ENCODE measurements at places on chromosomes 7 and 10.
A peak's percentile ranks its signal among the peaks of the same experiment; 100 is the strongest.

- DNase-seq: no peak
Observed at GRCh38 chr10:119208553-119208940, 1.2 kb downstream of the GRK5 start.

GRCh38 chr10:86286236-86287109, 80.1 kb downstream of the GRID1 start:
- DNase-seq: no peak

DNA sequence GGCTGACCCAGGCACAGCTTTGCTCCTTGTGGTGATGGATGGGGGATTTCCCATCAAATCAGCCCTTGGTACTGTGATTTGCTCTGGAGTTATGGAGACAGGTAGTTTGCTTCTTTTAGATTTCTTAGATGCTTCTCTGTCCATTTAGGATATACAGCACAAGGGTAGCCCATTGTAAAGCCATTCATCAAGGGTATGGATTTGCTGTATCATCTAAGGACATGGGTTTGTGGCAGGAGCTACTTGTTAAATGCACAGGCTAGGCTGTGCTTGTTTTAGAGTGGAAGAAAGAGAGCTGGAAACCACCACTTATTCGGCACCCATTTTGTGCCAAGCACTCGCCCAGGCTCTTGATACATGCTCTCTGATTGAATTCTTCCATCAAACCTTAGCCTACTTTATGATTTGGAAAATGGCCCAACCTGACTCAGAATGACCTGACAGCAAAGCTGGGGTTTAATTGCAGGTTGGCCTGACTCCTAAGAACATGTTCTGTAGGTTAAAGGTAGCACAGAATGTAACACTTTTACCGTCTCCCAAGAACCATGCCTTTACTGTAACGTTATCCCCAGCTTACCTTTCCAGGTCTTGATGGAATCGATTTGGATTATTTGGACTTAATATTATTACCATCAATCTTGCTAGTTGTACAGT, 168.0 kb downstream of the SNX10 start:
- DNase-seq: no peak

DNA sequence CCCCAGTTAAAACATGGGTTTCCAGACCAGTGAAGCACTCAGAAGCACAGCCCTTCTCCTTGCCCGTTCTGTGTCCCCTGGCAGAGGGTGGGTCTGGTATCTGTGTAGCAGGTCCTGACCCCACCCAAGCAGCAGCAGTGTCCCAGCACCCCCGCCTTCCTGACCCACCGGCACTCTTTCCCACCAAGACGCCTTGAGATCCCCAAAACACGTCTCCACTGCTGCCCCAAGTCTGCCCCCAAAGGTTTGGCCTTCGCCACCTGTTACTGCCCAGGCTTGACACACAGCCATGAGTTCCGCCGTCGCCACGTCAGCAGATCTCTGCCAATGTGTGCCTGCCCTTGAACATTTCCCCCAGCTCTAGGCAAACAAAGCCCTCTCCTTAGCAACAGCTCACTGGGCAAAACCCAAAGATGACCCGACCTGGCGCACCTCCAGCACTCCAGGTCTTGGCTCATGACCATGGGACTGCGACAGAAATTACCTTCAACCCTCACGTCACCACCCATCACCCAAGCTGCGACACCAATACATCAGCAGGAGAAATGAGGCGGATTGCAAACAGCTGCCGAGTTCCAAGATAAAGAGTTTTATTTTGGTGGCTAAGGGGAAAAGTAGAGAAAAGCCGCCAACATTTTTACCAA, 75.6 kb downstream of the CTBP2 start:
- DNase-seq: no peak

- DNase-seq: peak; percentile 4
Observed at GRCh38 chr7:36865019-36865418, 140.7 kb upstream of the AOAH start.

DNA sequence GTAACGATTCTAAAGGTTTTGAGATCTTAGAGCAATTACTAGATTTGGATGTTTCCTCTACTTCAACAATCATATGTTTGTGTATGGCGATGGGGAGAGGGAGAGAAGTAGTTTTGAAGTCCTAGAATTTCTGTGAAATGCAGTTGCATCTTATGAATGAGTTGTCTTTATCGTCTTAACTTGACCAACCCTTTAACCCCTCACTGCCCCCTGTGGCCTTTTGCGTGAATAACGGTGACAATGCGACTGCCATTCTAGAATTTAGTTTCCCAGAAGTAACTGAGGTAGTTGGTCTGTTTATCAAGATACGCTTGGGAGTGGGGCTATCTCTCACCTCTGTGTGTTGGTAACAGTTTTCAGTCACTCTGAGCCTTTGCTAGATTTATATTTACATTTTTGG, 204.6 kb downstream of the HDAC9 start:
- DNase-seq: no peak

DNA sequence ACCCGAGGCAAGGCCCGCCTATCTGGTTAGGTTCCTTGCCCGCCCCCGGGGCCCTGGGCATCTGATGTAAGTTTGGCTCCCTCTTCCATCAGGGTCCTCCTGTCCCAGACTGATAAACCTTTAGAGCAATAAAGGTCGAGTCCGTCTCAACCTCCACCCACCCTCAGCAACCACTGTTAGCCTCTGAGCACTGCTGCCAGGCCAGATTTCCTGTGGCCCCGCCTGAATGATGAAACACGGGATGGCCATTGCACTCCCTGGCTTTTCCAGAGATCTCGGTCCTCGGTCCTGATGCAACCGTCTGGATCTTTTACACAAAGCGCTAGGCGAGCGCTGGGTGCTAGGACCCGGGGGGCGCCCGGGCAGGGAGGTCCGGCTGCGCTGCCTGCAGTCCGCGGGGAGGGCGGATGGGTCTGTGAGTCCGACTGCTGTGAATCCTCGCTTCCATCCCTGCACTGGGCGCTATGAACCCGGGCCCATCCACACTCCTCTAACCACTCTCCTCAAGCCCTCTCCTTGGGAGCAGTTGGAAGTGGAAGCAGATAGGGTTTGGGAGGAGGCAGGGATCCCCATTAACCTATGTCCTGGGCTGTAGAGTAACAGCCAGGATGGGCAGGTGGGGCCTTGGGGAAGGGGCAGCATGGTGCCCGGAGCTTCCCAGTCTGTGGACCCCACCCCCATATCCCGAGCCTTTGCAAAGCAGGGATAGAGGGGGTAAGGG, 875 bp upstream of the DDIT4 start:
- DNase-seq: no peak

DNA sequence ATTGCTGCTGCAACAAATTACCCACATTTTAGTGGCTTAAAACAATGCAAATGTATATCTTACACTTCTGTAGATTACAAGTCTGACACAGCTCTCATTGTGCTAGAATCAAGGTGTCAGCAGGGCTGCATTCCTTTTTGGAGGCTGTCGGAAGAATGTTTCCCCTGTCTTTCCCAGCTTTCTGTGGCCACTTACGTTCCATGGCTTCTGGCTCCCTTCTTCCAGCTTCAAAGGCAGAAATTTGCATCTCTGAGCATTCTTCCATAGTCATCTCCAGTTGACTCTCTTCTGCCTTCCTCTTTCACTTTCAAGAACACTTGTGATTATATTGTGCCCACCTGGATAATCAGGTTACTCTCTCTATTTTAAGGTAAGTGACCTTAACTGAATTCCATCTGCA, 125.3 kb downstream of the GPR158 start:
- DNase-seq: no peak
